ENCODE measurements at places on chromosomes 5 and 9. TPM values are rescaled to one million over a fixed set of nuclear protein-coding genes. Genes with fewer than 3 reads are reported as not detected.

The BAAT gene
- 0.07 TPM for total RNA-seq

The MSX2 gene
- total RNA-seq = 3.8 TPM

The KCTD16 gene
- total RNA-seq = 8.4 TPM

The SPINK6 gene
- not detected for total RNA-seq

The ADAMTSL1 gene
- total RNA-seq = 128 TPM

The IFNB1 gene
- total RNA-seq = not detected

All from smooth muscle cell of the pulmonary artery (primary cell).